Pancreas (tissue), 10 donors: ENCODE measurements at places on chromosomes 7 and 10.
A peak's percentile ranks its signal among the peaks of the same experiment; 100 is the strongest.

GRCh38 chr10:123103944-123104343 is 31.8 kb upstream of the HMX3 start:
- no peak for DNase-seq

- no peak for DNase-seq
Measured at GRCh38 chr10:74419958-74420375, 268.9 kb downstream of the ADK start.

DNA sequence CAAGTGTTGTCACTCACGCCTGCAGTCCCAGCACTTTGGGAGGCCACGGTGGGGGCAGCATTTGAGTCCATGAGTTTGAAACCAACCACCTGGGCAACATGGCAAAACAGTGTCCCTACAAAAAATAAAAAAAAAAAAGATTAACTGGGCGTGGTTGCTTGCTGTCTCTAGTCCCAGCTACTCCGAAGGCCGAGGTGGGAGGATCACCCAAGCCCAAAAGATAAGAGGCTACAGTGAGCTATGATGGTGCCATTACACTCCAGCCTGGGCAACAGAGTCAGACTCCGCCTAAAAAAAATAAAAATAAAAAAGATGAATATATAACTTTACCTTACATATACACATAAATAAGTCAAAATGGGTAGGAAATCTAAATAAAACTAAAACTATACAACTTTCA is 2.5 kb upstream of the LMOD2 start:
- no peak for DNase-seq

GRCh38 chr10:70031215-70031614 is 21.4 kb upstream of the MACROH2A2 start:
- no peak for DNase-seq

DNA sequence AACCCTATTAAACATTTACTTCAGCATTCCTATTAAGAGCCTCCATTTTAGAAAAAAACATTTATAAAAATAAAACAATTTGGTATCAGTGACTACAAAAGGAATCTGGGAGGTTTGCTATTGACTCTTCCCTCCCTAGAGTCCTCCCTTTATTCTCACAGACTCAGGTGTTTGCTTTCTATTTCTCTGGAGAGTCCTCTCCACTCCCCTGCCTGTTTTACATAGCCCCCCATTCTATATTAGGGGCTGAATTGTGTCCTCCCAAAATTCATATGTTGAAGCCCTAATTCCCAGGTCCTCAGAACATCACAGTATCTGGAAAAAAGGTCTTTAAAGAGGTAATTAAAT is 69.8 kb downstream of the COA1 start:
- no peak for DNase-seq

DNA sequence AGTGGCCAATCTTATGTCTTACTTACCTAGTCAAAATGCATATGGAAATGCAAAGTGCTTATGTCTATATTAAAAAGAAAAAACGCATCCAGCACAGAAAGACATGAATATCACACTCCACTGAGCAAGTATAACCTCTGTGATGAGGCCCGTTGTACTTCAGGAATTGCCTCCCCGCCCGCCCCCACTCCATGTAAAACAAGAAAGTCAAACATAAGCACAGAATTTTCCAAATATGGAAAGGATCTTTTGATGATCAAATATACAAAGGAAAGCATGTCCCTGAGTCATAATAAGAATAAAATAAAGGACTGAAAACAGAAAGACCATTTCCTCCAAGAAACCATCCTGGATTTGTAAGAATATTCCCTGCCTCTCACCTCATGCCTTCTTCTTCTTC is 229.1 kb downstream of the BAMBI start:
- DNase-seq: no peak

DNA sequence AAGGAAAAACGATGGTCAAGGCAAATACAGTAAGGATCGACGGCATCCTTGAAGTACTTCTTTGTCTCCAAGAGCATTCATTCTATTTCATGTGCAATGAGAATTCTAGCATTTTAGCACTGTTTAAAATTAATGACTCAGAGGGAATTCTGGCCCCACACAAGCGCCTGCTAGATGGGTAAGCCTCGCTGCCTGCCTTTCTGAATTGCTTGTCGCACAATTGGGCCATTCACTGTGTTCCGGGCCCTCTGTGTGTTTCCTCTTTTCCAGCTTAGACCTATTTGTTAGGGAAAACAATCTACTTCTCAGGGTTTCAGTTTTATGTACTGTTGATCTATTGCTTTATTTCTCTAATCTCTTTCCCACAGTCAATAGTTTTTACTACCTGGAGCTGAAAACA is 204.7 kb upstream of the ZNF32 start:
- DNase-seq: no peak

- no peak for DNase-seq
Measured at GRCh38 chr7:7821517-7821916, 103.1 kb upstream of the RPA3 start.

DNA sequence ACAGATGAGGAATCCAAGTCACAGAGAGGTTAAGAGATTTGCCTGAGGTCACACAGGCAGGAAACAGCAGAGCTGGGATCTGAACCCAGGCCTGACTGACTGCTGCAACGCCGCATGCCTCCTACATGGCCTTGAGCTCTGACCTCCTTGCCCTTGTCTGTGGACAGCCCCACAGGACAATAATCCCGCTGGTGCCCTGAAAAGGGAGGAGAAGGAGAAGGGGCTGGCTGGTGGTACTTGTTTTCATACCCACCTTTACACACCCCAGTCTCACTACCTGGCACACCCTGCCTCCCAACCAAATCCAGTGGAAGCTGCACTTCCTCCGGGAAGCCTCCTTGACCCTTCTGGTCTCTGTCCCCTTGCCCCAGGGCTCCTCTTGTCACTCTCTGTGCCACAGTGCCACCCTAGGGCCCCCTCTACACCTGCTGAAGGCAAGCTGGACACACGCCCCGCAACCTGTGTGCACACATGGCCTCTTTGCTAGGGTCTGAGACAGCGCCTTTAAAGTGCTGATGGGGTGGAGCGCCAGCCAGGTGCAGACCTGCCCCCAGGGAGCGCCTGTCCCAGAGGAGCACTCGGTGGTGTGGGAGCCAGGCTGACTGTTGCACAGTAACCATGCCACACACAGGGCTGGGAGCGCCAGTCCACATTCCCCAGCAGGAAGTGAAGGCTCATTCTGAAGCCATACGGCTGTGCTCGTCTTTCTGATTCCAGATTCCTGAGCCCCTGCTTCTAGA is 38.6 kb downstream of the ZCCHC24 start:
- DNase-seq: no peak

DNA sequence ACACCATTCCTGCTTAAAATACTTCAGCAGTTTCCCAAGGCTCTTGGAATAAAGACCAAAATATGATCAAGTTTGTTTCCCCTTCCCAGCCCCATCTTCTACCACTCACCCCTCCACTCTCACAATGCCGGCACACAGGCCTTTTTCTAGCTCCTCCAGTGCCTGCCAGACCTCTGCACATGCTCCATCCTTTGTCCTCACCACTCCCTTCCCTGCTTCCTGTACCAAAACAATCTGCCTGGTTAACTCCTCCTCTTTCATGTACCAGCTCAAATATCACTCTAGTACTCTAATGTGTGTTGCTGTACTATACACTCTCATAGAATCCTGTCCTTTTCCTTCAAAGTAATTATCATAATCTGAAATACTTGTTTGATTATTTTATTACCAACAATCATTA is 19.4 kb downstream of the SCRN1 start:
- no peak for DNase-seq

DNA sequence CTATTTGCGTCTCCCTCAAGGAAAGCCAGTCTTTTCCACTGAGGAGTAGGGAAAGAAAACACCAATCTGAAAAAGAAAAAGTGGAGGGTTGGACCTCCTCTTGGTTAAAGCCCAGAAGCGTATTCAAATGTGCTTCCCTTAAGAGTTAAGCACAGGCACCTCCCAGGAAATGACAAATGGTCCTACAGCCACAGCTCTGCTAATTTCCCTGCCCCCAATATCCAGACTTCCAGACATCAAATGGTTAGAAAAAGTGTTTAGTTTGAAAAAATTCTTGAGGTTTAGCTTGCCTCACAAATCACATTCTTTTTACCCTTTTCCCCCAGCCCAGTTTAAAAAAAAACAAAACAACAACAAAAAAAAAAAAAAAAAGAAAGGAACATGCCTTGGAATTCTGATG is 19.0 kb upstream of the COL1A2 start:
- no peak for DNase-seq

DNA sequence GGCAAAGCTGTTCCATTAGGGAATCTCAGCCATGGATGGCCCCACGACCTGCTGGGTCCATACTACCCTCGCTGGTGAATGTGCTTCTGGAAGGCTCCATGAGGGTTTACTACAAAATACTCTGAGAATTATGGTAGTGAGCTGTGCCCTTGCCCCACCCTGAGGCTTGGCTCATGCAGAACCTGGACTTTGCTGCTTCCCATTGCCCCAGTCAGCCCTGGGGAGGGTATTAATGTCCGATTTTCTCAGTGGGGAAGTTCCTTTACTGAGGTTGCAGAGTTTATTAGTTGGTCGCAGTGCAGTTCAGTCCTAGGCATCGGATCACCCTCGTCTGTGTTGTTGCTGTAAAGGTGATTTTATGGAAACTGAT is 310.1 kb downstream of the WDR37 start:
- DNase-seq: no peak

DNA sequence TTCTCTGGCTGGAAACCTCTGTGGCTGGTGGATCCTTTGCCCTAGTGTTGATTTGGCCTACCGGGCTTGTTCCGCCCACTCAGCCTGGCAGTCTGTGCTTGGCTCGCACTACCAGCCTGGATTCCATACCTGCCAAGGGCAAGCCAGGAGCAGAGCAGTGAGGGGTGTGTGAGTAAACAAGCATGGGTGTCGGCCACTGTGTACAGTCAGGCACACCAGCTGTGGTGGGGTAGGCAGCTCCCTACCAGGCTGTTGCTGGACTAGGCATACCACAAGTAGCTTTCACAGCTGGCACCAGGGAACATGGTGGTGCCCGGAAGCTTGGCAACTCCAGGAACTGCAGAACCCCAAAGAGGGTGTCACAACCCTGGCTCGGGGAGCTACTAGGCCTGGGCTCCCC is 942.9 kb upstream of the LRRN3 start:
- DNase-seq: no peak

- DNase-seq: no peak
Measured at GRCh38 chr7:47407136-47407535, 174.8 kb downstream of the TNS3 start.

- DNase-seq: peak; percentile 31
Measured at GRCh38 chr10:92691591-92692079, 1.9 kb downstream of the HHEX start.

- no peak for DNase-seq
Measured at GRCh38 chr7:4040109-4040928, 641.8 kb upstream of the FOXK1 start.

GRCh38 chr7:30984359-30985107 is 20.8 kb downstream of the GHRHR start:
- no peak for DNase-seq

GRCh38 chr7:2283074-2283473 is 31.2 kb downstream of the SNX8 start:
- DNase-seq: no peak

- DNase-seq: no peak
Measured at GRCh38 chr10:114244126-114244525, 5.1 kb downstream of the VWA2 start.

GRCh38 chr10:7310076-7310475 is 100.8 kb downstream of the SFMBT2 start:
- DNase-seq: no peak

- no peak for DNase-seq
Measured at GRCh38 chr10:117439243-117439912, 64.1 kb upstream of the PDZD8 start.

GRCh38 chr7:31940167-31940566 is 130.0 kb downstream of the PDE1C start:
- no peak for DNase-seq

DNA sequence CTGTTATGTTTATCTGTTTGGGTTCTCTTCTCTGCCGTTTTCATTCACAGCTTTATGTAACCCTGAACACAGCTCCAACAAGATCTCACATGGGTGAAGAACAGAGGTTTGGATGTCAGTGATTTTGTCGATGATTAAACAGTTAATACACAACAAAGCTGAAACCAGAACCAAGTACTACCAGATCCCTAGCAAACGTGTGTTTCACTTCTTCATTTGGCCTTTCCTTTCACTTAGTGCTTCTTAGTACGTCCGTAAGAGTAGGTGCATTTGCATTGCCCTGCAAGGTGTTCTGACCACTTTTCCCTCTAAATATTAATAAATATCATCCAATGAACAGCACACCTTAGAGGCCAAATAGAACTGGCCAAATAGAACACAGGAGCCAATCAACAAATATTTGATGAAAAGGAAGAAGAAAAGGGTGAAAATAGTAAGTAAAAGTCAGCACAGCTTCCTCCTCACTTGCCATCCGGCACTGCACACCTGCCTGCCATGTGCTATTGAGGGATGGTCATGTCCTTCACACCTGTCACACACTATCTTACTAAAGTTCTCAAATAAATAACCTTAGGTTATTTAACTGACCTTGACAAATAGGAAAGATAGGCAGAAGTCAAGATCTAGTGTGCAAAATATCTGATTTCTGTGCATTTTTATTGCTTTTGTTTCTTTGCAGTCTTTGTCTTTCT is 252.6 kb upstream of the ANKRD30A start:
- DNase-seq: no peak

DNA sequence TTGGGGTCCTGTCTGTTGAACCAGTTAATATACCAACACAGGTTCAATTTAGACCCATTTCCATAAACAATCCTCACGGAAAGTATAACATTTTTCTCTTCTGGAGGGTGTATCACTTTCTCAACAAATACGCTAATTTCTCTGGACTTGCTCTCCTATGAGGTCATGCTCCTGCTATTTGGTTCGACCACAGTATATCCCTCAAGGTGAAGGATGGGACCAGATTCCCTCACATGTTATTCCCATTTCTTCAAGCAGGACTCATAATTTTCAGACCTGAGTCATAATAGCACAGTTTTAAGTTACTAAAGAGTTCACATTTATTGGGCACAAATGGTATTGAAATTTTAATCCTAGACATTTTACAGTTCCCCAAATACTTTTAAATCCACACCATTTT is 57.2 kb downstream of the ADAM12 start:
- no peak for DNase-seq

- DNase-seq: no peak
Measured at GRCh38 chr10:128158021-128158795, 32.0 kb upstream of the MKI67 start.

DNA sequence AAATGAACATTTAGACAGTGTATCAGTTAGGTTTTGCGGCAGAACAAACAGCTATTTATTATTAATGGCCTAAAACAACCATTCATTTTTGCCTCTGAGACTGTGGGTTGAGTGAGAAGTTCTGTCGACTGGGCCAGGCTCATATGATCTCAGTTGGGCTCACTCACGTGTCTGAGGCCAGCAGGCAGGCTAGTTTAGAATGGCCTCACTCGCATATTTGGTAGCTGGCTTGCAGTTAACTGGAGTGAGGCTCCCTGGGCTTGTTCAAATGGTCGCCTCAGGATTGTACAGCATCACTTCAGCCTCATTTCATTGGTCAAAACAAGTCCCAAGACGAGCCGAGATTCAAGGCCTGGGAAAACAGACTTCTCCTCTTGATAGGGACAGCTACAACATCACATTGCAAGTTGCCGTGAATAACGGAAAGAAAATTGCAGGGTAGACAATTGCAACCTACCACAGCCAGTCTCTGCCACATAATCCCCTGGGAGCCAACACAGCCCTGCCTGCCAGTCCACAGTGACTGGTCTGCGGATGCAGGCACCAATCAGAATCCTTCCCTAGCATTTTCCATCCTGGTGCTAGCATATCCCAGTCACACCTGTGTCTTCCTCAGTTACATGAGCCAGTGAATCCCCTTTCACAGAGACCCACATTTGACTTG is 23.1 kb upstream of the PPIF start:
- no peak for DNase-seq
